ENCODE measurements at places on chromosomes 3 and 15. TPM values are rescaled to one million over a fixed set of nuclear protein-coding genes. Genes with fewer than 3 reads are reported as not detected.

Gene PPP1R14D
- total RNA-seq: not detected

Gene PCOLCE2
- total RNA-seq: 12.6 TPM

Gene DNAH12
- not detected for total RNA-seq

Gene SEMA6D
- total RNA-seq: 3.7 TPM

Gene C3orf20
- not detected for total RNA-seq

Gene TMEM212
- not detected for total RNA-seq

Gene CTDSPL
- 42.8 TPM for total RNA-seq

Gene SATB1
- 28.4 TPM for total RNA-seq

Gene ATP8B4
- total RNA-seq: 0.24 TPM

Gene CASR
- 0.58 TPM for total RNA-seq

Gene KLHL40
- total RNA-seq: not detected

All from H1 (cell line).